ENCODE measurements at places on chromosomes 3 and 15. TPM values are rescaled to one million over a fixed set of nuclear protein-coding genes. Genes with fewer than 3 reads are reported as not detected.

GRCh38 chr3:182692021-182692420 lies 101.3 kb upstream of the ATP11B start:
- no peak for DNase-seq

DNA sequence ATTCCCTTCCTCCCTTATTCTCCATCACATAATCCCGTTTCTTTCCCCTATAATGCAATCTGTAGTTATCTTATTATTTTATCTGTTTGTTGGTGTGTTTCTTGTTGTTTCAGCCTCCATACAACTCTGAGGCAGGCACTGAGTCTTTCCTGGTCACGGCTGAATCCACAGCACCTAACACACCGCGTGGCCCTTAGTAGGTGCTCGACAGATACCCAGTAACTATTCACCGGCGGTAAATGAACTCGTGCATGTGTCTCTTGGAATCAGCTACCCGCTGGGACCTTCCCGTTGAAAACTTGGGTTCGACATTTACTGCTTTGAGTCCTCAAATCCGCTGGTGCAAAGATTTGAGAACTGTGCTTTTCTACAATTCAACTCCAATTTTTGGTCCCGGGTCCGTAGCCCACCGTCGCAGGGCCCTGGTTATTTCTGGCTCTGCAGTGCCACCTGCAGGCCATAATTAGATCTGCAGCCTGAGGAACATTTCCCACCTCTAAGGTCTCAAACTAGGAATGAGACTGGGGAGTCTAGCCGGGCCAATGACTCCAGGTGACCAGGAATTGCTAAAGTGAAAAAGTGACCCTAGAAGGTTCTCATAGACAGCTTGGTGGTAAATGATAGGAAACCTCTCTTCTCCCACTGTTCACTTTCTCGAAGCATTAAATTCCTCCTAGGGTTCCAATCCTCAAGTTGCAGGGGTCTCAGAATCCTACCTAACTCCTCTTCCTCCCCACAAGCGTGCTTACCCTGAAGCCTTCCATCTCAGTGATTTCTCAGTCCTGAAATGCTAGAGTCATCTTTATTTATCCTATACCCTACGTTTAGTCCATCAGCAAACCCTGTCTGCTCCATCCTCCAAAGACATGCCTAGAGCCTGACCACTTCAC lies 40.0 kb upstream of the TRH start:
- DNase-seq, result peak; percentile 20

GRCh38 chr3:194315088-194315964 lies 35.8 kb downstream of the CPN2 start:
- peak; percentile 85 for DNase-seq

The A4GNT gene
- polyA plus RNA-seq, result not detected

The PLSCR2 gene
- not detected for polyA plus RNA-seq

The SLC25A38 gene
- 47.3 TPM for polyA plus RNA-seq

The OR5K2 gene
- polyA plus RNA-seq, result not detected

The ACTR8 gene
- 13.2 TPM for polyA plus RNA-seq

The MELTF gene
- not detected for polyA plus RNA-seq

DNA sequence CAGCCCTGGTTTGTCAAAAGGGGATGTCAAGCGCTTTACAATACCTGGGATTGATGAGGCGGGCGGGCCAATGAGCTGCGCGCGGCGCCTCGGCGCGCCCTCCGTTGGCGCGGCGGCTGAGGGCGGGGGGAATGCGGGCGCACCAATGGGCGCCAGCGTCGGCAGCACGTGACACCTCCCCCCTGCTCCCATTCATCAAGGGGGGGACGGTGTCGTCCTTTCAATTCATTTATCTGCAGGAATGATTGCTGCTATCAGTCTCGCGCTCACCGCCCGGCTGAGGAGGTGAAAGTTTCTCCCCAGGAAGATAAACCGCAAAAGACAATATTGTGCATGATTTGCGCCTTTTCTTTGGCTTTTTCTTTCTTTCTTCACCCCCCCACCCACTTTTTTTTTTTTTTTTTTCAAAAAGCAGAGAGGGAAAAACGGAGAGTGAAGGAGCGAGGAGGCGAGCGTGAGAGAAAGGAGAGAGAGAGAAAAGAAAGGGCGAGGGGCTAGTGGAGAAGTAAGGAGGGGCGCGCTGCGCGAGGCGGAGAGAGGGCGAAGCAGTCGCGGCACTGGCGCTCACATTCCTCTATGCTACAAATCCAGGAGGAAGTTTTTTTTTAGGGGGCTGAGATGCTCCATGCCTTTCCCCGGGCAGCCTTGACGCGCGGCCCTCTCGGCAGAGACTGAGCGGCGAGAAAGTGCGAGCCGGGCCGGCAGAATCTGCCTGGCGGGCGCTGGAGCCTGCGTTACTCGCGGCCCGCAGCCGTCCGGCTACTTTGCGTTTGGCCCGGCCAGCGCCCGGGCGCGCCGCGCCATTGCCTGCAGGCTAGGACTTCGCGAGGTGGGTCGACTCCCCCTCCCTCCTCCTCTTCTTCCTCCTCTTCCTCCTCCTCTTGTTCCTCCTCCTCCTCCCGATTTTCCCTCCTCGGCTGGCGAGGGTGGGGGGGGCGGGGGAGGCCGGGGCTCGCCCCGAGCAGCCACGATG lies at the start of gene ZIC1:
Gene ZIC1 (plus strand): TSS at position 223 of the 973 bp plus-strand sequence. CDS start 748 bp downstream, at position 971.
- DNase-seq, result no peak

The TPRG1 gene
- polyA plus RNA-seq, result not detected

- peak; percentile 95 for DNase-seq
Observed at GRCh38 chr3:49856181-49857005, at the start of gene TRAIP. TSS of gene TRAIP (minus strand) at chr3:49856564. CDS start at chr3:49856453, 111 bp downstream.

The NR1I2 gene
- polyA plus RNA-seq, result not detected

Data from naive B cell (primary cell).